Stimulated activated CD4-positive, alpha-beta T cell treated with anti-CD3 and anti-CD28 coated beads, TNF-alpha, amount 100 ng/mL, for 1 hour (primary cell): ENCODE measurements at places on chromosomes 7 and 10.

DNA sequence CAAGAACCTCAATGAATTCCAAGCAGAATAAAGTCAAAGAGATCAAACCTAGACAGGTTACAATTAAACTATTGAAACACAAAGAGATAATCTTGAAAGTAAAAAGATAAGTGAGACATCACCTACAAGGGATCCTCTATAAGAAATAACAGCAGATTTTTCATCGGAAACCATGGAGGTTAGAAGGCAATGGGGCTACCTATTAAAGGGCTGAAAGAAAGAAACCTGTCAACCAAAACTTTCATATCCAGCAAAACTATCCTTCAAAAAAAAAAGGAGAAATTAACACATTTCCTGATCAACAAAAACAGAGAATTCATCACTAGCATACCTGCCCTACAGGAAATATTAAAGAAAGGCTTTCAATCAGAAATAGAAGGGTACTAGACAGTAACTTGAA lies 244.9 kb downstream of the ARHGAP12 start:
- DNase-seq: no peak

DNA sequence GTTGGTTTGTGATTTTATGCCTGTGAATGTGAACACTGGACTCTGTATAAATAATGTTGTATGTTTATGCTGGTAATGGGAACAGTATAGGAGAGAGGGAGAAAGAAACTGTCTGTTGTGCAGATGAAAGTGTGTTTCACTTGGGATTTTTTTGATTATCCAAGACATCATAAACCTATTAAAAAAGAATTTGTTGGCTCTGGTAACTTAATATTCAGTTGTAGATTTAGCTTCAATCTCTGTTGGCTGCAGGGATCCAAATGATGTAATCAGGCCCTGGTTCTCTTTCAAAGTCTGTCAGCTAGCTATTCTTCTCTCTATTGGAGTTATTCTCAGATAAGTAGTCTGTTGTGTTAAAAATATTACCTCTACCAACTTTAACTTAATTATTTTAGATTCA lies 168.8 kb upstream of the RHOBTB1 start:
- no peak for DNase-seq

- no peak for DNase-seq
These were observed 122.0 kb downstream of the ADARB2 start for GRCh38 chr10:1615186-1615954.

DNA sequence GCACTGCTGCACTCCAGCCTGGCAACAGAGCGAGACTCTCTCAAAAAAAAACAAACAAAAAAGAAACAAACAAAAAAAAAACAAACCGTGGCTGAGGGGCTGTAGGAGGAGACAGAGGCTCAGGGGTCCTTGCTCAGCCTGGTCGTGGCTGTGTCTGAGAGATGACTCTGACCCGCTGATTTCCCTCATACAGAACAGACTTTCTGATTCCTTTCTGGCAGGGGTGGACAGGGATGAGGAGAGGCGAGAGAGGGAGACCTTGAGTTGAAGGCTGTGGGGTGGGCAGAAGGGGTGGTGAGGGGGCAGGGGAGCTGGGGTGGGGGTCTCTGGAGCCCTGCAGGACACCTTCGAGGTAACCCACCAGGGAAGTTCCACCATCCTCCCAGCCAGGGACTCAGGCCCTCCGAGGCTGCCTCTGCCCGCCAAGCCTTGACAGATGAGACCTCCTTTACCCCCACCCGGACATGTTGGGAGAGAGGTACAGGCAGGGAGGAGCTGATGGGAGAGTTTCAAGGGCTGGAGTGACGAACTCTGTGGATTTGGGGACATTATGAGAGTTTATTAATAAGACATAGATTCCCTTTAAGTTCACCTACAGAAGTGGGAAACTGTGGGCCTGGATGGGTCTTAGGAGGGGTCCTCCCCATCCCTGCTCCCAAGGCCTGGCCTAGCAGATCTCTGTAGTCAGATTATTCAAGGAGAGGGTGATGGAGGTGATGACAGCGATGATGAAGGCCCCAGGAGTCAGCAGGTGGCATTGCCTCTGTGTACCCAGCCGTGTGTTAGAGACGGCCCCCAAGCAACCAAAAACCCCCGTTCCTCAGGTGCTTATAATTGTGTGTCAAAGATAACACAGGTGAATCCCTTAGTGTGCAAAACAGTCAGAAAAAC lies 2.0 kb downstream of the MUC12 start:
- DNase-seq: no peak

DNA sequence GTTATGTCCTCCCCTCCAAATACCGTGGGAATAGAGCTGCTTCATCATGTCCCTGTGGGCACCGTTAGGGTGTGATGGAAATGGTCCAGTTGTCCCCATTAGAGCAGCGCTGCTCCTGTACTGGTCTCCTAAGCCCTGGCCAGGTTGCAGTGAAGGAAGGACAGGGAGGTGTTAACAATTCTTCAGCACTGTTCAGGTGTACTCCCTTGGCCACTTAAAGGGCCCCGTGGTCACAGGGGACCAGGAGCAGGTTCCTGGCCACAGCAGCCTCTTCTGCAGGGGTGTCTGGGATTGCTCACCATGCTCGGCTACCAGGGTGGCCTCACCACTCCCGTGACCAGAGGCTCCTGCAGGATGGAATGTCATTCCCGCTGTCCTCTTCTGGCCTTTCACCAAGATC lies 65.8 kb downstream of the MINDY4 start:
- no peak for DNase-seq

DNA sequence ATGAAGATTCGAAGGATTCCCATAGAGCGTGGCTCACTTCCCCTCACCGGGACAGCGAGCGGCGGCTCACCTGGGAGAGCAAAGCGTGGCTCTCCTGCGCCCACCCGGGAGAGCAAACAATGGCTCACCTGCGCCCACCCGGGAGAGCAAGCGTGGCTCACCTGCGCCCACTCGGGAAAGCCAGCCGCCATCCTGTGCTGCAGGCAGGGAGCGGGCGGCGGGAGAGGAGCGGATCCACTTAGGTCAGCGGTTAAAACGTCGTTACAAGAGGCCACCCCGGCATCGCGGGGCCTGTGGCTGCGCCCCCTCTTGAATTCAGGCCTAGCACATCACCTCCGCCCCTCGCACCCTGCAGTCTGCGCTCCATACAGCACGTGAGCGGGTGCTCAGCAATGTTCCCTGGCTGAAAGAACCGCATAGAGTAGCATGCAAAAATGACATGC lies 461 bp upstream of the FIGNL1 start:
- DNase-seq: no peak

DNA sequence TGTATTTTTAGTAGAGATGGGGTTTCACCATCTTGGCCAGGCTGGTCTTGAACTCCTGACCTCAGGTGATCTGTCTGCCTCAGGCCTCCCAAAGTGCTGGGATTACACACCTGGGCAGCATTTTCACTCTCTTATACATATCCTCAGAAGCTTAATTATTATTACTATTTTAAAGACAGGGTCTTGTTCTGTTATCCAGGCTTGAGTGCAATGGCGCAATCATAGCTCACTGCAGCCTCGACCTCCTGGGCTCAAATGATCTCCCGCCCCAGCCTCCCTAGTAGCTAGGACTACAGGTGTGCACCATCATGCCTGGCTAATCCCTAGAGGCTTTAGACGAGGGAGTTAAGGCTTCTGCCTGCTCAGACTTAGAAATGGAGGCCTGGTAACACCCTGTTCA lies 26.3 kb downstream of the UNC5B start:
- no peak for DNase-seq

DNA sequence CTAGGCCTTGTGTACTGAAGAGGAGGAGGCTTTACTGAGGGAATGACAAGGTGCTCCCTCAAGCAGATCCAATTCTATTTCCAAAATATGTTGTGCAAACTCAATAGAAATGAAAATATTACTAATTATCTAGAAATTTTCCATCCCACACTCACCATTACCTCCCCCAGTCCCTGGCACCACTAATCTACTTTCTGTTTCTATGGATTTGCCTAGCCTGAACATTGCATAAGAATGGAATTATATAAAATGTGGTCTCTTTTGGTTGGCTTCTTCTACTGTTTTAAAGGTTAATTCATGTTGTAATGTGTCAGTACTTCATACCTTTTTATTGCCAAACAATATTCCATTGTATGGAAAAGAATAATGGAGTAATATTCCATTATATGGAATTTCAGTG lies 18.7 kb upstream of the NUB1 start:
- no peak for DNase-seq

- no peak for DNase-seq
These were observed 60.2 kb downstream of the ZNF277 start for GRCh38 chr7:112266595-112267270.

DNA sequence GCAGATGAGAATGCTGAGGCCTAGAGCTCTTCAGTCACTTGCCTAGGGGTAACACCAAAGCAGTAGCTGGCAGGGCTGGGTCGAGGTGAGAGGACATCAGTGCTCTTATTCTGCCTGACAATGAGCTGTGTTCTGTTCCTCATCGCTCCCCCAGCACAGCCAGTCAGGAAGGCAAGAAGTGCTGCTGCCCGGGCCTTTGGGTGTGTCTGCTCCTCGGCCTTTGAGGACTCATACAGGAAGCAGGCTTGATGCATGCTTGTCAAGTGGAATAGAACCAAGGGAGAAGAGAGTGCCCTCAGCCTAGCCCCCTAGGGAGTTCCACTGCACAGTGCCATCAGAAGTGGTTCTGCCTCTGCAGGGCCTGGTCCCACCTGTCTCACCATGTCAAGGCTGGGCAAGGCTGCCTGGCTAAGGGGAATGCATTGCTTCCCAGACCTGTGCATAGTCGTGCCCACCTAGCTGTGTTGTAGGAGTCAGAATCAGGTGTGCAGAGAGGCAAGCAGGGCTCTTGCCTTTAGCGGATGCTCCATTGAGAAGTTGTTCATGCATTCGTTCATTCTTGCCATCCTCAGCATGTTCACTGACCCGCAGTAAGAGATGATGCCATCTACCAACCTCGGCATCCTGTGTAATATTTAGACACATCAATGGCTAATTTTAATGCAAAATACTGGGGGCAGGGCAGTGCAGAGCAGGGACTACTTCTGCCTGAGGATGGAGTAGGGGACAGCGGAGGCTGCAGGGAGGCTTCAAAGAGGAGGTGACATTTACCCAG lies 156.6 kb downstream of the RPS24 start:
- no peak for DNase-seq
